ENCODE measurements at places on chromosomes 12 and 14.
A peak's percentile ranks its signal among the peaks of the same experiment; 100 is the strongest.

- DNase-seq = peak; percentile 74
Observed at GRCh38 chr14:92456215-92457015, 57.2 kb upstream of the RIN3 start.

- DNase-seq = no peak
Observed at GRCh38 chr14:31229009-31229408, 21.4 kb upstream of the HECTD1 start.

- no peak for DNase-seq
Observed at GRCh38 chr12:131052929-131053328, 99.2 kb downstream of the ADGRD1 start.

DNA sequence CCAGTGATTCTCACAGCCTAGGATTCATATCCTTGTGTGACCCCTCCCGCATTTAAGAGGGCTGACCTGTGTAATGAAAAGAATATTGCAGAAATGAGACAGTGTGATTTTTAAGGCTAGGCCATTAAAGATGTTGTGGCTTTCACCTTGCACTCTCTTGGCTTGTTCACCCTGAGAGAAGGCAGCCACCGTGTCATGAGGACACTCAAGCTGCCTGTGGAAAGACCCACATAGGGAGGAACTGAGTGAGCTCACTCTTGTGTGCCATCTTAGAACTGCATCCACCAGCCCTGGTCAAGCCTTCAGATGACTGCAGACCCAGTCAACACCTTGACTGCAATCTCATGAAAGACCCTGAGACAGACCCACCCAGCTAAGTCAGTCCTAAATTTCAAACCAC, 46.3 kb upstream of the TMPO start:
- DNase-seq = no peak

DNA sequence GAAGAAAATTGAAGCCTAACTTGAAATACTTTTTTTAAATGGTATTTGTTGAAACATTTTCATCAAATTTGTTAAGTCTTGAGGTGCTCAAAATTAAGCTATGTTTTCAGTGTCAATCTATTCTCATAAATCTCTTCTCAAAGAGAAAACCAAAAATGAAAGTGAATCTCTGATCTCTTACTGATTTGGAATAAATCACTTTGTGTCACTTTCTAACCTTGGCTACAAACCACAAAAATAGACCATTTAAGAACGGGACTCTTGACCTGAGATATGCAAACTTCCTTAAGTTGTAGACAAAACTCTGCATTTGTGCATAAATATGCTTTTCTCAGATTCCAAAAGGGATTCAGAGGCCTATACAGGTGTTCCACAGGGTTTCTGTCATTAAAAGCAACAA, 192.9 kb downstream of the SEC23A start:
- no peak for DNase-seq

Measured in endothelial cell (in vitro differentiated cells).